ENCODE measurements at places on chromosomes 11 and 22.

DNA sequence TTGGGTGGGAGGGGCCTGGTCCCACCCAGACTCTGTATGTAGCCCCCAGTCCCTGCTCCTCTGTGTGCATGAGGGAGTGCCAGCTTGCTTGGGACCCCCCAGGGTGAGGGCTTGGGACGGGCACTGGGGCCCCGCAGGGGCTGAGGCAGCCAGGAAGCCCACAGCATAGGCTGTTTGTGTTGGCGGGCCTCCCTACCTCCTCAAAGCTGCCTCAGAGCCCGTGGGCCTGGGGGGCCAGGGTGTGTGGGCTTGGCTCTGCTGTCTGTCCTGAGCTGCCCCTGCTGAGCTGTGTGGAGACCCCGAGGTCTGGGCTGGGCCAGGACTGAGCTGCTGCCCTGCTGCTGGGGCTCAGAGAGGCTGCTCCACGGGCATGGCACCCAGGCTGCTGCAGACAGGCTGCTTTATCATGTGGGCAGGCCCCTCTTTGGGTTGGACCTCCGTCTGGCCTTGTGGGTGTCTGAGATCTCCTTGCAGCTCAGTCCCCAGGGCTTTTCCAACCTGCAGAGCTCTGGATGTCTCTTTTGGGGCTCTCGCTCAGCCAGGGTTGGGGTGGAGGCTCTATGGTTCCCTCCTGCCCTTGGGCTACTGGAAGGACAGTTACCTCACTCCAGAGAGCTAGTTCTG is 3.3 kb downstream of the TSPAN4 start:
- DNase-seq = no peak

GRCh38 chr11:36092314-36093030 is 148.6 kb downstream of the LDLRAD3 start:
- DNase-seq = no peak

- DNase-seq = no peak
These were observed 1.1 kb downstream of the LZTR1 start for GRCh38 chr22:20983081-20983771.

DNA sequence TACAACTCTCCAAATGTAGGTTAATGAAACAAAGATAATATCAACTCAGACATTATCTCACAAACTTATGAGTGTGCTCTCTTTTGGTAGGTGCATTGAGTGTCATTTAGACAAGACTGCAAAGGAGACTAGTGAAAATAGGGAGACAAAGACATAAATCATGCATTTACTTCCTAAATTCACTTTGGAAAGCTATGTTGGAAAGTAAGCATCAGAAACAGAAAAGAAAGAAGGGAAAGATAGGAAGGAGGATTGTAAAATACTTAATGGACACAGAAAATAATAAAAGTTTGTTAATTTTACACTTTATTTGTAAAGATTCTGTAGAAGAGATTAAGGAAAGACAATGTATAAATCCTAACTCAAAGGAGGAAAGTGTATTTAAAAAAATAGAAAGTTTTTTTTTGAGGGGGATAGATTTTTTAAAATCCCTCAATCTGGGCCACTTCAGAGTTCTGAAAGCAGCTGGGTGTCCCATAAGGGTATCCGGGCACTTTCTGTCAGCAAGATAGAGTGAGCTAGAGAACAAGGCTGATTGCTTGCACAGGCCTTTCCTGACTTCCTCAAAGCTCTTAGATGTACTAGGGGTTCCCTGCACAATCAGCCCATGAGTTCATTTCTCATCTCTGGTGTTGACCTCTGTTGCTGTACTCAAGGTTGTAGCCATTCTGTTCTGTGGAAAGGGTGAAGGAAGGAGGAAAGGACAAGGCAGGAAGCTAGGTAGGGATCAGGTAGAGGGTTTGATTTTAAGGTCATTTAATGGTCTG is 22.4 kb upstream of the RDX start:
- no peak for DNase-seq

GRCh38 chr11:129995163-129995562 is 7.5 kb downstream of the PRDM10 start:
- no peak for DNase-seq

DNA sequence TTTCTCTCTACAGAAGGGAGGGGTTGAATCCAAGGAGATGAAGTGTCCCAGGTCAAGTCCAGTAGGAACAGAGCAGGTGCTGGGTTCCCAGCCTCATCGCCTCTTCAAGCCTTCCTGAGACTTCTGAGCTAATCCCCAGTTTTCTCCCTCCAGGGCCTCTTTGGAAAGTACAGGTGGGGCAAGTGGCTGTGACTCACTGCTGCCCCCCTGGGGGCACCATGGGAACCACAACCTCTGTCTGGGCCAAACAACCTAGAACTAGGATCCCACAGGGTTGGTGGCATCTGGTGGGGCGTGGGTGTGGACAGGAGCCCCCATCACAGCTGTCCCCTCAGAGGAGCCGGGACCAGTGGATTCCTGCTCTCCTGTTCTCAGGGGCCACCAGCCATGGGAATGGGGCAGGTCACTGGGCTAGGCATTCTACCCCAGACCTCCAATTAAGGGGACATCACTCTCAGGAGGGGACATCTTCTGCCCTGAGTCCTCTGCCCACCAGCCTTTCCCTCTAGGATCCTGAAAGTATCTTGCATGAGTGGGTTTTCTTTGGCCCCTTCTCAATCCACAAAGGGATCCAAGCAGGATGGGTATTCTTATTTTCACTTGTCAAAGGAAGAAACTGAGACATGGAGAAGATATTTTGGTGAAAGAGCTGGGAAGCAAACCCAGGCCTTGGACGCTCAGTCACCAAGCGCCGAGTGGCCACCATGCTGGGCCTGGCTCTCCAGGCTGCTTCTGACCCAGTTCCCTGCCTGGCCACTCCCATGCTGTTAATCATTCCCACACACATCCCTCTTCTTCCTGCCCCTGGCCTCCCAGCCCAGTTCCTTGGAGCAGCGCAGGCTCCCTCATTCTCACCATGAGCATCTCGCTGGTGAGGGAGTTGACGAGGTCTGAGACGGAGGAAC is 23.8 kb downstream of the LRRC10B start:
- DNase-seq = no peak

- no peak for DNase-seq
These were observed 9.4 kb downstream of the PIM3 start for GRCh38 chr22:49969751-49970527.

DNA sequence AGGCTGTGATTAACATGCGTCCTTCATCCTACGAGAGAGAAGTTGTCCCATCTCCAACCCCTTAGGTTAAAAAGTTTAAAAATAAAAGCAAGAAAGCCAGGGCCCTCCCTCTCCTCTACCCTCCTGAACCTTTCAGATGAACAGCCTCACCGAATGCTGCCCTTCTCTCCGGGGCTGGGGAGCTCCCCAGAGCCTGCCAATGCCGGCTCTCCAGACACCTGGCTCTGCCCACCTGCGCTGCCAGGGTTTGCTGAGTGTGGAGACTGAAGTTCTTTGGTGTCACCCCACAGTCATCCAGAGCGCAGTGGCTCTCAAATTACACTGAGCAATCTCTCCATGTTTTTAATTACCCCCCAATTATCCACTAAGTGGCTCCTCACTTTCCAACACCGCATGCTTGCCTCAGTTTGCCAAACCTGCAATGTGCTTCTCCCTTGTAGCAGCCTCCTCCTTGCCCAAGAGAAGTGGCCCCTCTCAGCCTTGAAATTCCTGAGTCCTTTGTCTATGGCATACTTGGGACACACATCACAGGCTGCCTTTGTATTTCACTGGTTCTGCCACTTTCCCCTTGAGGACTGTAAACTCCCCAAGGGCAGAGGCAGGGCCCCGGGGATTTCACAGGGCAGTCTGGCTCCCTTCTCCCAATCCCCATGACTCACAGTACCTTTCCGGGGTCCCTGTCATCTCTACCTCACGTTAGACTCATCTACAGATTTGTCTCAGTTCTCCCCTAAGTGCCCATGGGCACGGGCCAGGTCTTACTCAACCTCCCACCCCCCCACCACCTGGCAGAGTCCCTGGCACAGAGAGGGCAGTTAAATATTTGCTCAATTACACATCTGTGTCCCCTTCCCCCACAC is 2.0 kb downstream of the MYH9 start:
- no peak for DNase-seq

- no peak for DNase-seq
These were observed 8.9 kb upstream of the GRK3 start for GRCh38 chr22:25555586-25555985.

GRCh38 chr22:41976961-41977566 is 7.8 kb downstream of the SEPTIN3 start:
- DNase-seq = no peak

GRCh38 chr11:102788334-102788995 is 8.0 kb upstream of the MMP10 start:
- DNase-seq = no peak

DNA sequence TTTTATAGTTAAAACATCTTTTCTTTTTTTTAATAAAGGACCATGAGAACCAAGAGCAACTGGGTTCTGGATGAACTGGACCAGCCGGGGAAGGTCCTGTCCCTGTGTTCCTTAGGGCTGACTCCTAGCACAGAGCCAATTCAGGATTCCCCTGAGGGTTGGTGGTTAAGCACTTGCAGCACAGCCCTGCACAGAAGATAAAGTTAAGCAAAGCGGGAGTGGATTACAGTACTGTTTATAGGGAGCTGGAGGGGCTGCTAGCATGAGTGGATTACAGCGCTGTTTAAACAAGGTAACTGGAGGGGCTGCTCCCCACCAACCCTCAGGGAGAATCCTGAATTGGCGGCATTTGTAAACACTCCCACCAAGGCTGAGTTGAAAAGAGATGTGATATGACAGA is 90.6 kb downstream of the CELSR1 start:
- no peak for DNase-seq

DNA sequence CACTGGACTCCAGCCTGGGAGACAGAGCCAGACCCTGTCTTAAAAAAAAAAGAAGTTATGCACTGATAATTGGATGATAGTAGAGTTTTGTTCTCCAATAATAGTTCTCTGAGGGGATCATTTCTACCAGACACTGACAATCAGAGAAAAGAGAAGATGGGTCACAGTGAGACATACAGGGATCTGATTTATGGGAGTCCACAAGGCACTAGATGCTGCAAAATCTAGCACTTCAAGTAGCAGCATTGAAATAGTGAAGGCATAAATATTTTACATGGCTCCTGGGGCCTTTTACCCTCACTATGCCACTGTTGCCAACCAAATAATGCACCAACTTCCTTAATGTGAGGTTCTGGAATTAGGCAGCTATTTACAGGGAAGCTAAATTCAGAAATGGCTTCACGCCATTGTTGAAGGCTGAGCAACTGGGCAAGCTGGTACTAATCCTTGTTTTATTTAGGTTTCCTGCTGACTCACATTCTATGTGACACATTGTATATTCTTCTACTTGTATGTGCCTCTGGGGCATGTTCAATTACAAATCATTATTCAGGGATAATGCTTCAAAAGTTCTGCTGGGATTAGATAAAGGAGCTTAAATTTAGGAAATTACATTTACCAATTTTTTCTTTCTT is 38.2 kb upstream of the ABTB2 start:
- DNase-seq = peak; percentile 41

DNA sequence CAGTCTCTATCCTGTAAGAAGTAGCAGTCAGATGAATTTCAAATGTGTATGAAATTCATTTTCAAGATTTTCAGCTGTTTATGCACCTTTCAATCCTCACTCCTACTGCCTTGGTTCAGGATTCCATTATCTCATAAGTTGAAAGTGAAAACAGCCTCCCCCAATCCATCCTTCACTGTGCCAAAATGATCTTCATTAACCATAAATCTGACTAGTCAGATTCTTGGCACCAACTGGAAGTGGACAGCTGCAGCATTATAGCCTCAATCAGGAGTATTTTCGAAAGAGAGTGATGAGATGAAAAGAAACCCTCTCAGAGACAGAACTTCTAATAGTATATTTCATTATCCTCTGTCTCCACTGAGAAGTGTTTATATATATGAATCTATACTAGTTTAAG is 365.3 kb upstream of the PDGFD start:
- no peak for DNase-seq

DNA sequence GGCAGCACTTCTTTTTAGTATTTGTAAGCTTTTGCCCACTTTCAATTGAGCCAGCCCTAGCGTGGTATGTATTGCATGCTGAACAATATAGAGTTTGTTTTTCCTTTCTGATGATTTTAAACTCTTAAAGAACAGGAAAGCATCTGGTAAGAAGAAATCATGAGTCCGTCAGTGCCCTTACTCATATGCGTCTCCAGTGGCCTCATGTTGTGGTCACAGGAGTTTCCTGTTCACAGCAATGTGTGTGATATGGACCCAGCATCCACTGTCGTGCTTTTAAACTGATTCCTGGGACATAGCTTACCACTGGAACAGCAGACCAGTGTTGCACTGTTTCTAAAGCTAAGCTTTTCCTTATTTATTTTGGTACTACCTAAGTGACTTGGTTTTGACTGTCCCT is 40.1 kb downstream of the BID start:
- no peak for DNase-seq

- no peak for DNase-seq
These were observed 51.9 kb upstream of the EED start for GRCh38 chr11:86192519-86193257.

- no peak for DNase-seq
These were observed 33.2 kb downstream of the DGCR2 start for GRCh38 chr22:19088866-19089595.

- DNase-seq = no peak
These were observed 70.1 kb upstream of the LDLRAD3 start for GRCh38 chr11:35873721-35874120.

- no peak for DNase-seq
These were observed 23.9 kb downstream of the APOBEC3H start for GRCh38 chr22:39120983-39121382.

GRCh38 chr22:39661842-39662685 is 91.5 kb downstream of the CACNA1I start:
- no peak for DNase-seq

DNA sequence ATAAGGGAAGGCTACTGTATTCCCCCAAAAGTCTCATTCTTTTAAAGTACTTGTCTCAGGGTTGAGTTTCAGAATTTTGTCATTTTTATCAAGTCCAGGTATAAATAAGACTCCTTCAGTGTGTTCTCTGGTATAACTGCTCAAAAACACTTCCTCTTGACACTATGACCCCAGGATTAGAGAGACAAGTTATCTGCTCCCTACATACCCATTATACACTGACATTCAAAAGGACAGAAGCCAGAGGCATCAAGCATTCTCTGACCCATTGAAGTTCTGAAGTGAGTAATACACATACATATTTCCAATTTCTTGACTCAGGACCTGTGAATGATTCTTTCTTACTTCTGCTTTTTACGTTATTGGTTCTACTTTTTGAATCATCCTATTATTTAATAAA is 447.8 kb upstream of the CNTN5 start:
- DNase-seq = no peak

DNA sequence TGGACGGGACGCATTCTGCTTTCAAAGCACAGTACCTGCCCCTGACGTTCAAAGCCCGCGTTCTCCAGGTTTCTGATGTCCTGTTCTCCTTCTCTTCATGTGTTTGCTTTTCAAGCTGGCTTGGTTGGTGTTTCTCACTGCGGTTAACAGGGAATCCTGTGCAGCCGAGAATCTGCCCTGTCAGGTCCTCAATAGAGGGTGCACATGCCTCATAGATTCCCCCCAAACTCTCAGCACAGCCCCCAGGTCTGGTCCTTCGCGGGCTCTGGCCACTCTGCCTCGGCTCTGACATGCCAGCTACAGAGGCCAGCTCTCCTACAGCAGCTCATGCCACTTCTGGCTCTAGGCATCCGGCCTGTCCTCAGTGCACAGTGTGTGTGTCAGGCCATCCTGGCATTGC is 1343.8 kb downstream of the TBC1D22A start:
- no peak for DNase-seq

GRCh38 chr11:17098038-17098437 is 20.6 kb upstream of the RPS13 start:
- DNase-seq = no peak

Data from AG04450 (cell line).